CD4-positive, alpha-beta T cell treated with Interleukin-12 subunit alpha and Interleukin-12 subunit beta, for 1 hour (primary cell): ENCODE measurements at places on chromosomes 11 and 22.

DNA sequence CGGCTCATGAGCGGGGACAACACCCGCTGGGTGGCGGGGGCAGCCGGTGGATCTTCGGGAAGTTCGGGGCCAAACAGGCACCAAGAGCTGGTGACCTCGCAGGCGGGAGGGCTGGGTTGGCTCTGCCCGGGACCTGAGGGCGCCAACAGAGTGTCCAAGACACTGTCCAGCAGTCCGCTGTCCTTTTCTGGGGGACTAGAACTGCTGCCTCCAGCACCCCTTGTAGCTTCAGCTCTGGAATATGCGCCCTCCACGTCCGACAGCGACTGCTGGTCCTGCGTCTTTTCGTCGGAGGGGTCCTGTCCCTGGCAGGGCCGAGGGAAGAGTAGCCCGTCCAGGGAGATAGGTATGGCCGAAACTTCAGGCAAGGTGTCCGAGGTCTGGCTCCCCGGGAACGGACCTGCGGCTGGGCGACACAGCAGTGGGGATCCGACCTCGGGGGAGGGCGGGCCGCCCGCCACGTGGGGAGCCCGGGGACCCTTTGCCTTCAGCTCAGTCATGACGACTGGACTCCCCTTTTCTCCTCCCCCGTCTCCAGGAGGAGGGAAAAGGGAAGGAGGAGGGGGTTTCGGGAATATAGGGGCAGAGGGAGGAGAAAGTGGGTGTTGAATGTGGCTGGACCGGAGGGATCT, 926 bp downstream of the PGR start:
- no peak for DNase-seq

- DNase-seq: no peak
Observed at GRCh38 chr11:60378354-60378753, at the start of gene MS4A7. MS4A7 (plus strand) TSS chr11:60378532; CDS start chr11:60383142, 4,610 bp downstream.

GRCh38 chr11:15821451-15821850, 534.9 kb downstream of the SOX6 start:
- no peak for DNase-seq

GRCh38 chr11:533586-534395, 1.6 kb downstream of the HRAS start:
- no peak for DNase-seq

- no peak for DNase-seq
Observed at GRCh38 chr22:33299245-33299956, 241.2 kb upstream of the SYN3 start.

DNA sequence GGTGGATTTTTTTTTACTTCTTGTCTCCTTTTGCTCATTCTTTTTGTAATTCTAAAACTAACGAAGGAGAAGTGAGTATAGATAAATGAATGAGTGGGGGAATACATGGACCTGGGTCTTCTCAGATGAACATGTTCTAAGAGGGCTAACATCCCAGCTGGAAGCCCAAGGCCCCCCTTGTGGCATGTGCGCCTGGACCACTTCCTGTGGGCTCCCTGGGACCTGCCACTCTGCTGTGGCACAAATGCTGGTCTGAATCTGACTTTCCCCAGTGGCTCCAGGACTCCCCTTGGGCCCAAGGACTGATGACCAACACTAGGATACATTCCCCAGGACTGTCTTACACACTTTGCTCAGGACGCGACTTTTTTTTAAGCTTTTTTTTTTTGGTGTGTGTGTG, 32.7 kb upstream of the ALX4 start:
- no peak for DNase-seq

DNA sequence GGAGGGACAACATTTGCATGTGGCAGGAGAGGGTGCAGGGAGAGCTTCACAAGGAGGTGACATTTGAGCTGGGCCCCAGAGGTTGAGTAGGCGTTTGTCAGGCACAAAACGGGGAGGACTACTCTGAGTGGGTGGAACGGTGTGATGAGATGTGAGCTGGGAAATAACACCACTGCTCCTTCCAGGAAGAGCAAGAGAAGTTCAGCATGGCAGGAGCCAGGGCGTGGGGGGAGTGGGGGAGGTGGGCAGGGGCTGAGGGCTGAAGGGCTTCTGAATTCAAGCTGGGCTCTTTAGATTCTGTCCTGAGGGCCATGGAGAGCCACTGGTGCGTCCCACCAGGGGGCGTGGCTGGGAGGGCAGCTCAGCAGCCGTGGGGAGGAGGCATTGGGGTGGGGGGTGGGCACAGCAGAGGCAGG, 54.2 kb downstream of the OTOG start:
- DNase-seq: no peak

DNA sequence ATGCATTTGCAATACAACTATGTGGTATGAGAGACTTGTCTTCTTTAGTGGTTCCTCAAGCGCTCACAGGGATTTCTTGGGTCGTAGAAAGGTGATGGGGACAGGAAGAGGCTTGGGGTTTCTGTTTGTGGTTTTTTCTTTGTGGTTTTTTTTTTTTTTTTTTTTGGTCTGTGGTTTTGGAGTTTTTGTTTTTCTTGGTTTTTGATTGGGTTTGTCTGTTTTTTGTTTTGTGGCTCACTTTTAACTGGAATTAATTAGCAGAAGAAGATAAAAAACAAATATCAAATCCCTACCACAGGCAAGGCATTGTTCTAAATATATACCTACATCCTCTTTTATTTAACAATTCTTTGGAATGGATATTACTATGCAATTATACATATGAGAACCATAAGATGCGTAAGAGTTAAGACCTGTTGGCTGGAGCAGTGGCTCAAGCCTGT, 5.5 kb downstream of the TTC28 start:
- DNase-seq: peak; percentile 70

GRCh38 chr11:63793161-63793560, 20.1 kb upstream of the SPINDOC start:
- no peak for DNase-seq

- DNase-seq: no peak
Observed at GRCh38 chr11:40986320-40986719, 473.1 kb downstream of the LRRC4C start.

GRCh38 chr11:64396079-64396591, 37.2 kb downstream of the RPS6KA4 start:
- no peak for DNase-seq

DNA sequence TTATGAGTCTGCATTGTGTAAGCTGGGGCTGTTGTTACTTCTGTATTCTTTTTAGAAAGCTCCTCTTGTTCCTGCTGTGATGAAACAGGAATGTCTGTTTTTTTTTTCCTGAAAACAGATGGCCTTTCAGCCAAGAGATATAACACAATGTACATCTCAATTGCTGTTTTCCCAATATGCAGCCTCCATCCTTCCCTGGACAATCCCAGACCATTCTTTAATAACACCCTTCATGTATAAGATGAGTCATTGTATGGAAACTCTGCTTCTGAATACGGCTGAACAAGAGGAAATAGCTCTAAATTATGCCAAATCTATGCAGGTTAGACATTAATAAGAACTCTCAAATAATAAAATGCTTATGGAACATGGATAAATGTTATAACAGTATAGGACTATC, 60.2 kb upstream of the LRRC4C start:
- no peak for DNase-seq

- no peak for DNase-seq
Observed at GRCh38 chr11:135027461-135027860, 615.4 kb upstream of the B3GAT1 start.

DNA sequence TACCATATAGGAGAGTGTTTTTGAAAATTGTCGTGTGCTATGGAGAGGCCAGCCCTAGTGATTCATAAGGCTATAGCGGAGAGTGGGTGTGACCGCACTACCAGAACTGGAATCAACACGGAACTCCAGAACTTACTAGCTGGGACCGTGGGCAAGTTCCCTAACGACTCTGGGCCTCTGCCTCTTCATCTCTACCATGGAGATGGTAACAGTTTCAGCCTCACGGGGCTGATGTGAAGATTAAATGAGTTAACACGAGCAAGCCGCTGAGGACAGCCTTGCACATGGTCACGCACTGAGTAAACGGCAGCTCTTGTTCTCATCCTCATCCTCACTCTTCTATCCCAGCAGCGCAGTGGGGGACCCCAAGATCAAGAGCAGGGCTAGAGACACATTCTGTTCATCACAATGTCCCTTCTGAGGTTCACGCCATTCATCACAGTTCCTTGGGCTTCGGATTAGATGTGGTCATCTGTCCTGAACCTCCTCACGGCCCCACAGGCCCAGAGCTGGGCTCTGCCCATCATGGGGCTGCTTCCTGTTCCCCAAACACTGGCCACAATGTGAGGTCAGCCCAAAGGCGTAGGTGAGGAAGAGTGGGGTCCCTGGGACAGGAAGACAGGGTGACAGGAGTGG, 47.2 kb upstream of the CD5 start:
- DNase-seq: no peak

GRCh38 chr11:45530111-45530510, 135.3 kb downstream of the CHST1 start:
- DNase-seq: no peak

- no peak for DNase-seq
Observed at GRCh38 chr11:118921121-118921928, 4.4 kb downstream of the BCL9L start.

DNA sequence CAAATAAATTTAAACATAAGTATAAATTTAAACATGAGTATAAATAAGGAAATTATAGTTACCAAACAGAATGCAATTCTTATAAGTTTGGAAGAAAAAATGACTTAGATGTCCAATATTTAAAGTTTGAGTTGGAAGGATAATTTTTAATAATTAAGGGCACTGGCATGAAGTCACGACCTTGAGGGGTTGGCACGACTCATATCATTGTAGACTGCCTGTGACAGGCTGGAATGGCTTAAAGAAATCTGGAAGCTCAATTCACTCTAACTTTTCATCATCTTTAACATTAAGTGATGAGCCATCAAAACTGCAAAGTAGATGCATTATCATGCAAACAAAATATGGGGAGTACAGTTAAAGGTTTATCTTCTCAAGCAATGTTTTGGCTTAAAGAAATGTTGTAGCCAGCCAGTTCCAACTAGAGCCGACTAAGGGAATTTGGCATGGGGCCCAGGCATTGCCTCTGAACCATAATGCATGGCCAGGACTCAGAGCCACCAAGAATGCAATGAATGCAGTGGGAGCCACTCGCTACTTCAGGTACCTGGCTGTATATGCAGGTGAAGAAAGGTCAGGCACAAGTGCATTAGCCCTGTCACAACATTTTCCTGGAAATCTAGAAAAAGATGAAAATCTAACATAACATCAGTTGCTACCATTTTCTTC, 33.4 kb downstream of the PGR start:
- DNase-seq: no peak

DNA sequence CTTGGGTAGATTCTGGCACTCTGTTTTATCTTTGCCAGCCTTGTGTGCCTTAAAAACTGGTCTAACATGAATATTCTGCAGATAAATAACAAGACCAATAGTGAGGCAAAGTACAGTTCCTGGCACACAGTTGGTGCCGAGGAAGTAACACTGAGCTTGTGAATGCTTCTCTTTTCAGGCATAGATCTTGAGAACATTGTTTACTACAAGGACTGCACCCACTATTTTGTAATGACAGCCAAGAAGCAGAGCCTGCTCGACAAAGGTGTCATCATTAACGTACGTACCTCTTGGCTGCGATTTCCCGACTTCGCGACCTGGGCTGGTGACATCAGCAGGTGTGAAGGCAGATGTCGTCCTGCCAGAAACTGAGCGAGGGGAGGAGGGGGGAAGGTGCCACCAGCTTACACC, 105.7 kb downstream of the MICAL2 start:
- peak; percentile 38 for DNase-seq

DNA sequence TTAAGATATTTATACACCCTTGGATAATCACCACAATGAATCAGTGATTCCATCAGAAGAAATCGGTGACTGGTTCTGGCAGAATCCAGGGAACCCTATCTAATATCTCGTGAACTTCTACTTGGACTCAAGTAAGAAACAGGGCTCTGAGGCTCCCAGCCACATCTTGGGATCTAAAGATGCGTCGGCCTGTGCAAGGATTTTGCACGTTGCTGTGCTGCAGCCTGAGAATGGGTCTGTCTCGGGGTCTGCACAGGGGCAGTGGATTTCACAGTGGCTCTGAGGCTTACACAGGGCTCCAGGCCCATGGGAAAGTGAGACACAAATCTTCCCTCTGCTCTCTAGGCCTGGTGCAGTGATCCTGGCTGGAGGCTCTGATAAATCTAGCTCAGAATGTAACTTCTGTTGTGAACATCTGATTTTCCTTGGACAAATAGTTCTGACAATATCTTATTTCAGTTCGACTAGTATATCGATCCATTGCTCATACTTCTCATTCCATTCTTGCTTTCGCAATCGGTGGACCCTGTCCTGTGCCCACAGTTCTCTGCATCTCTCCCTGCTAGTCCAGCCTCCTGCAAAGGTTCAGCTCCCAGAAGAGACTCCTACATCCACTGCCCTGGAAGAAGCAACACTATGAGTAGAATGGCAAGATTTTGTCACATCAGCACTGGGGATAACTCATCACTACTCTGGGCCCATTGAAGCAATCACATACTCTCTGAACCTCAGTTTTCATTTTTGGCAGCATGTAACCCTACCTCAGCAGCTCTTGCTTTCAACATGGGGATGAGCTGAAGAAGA, 105.5 kb upstream of the TOP3B start:
- DNase-seq: no peak

DNA sequence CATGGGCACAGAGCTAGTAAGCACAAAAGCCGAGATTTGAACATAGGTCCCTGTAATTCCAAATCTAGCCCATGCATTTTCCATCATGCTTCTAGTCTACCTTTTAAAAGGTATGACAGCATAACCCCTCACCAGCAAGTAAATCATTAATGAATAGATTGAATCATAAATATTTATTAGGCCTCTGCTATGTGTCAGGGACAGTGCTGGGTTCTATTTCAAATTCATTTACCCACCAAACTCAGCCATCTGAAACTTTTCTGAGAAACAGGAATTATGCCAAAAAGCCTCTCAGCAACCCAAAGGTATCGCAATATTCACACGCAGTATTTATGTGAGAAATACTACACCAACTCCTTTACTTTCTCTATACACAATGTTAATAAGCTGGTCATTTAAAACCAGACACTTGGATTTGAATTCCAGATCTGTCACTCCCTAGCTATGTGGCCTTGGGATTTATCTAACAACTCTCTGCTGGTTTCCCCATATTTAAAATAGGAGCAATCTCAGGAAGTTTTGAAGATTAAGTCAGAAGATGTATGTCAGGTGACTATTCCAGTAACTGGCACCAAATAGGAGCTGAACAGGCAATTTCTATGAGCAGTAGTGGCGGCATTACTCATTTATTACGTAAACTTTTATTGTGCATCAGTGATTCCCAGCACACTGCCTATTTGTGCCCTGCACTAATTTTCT, 191.4 kb downstream of the TENM4 start:
- DNase-seq: no peak

- no peak for DNase-seq
Observed at GRCh38 chr11:44143987-44144909, 48.8 kb downstream of the EXT2 start.

- peak; percentile 85 for DNase-seq
Observed at GRCh38 chr11:124739479-124740276, at the start of gene NRGN. NRGN (plus strand) TSS chr11:124739942; CDS start chr11:124740085, 143 bp downstream.
